ENCODE measurements at places on chromosomes 11 and 22.

DNA sequence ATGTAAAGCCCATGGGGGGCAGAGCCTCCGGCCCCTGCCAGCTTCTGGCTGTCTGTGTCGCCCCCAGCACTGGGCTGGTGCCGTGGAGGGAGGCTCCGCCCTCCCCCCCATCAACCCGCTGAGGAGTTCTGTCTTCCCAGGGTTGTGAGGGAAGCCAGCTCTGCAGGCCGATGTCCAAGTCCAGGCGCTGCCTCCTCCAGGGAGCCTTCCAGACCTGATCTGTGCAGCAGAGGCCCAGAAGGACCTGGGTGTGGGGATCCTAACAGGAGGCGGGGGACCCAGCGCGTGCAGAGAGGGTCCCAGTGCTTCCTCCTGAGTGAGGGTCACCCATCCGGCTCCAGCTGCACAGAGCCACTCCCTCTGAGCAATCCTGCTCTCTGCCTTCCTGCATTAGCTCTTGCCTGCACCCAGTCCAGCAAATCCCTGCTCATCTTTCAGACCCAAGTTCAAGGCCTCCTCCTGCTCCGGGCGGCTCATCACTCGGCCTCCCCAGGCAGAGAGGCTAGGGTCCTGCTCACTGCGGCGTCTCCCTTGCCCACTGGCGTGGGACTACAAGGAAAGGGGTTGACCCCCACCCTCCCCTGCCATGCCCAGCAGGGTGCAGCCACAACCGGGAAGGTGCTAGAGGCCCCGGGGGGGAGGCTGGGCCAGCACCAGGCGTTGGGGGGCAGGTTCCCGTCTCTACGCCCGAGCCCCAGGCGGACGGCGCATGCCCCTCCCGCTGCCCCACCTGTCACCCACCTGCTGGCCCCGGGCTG lies 16.4 kb downstream of the PRR33 start:
- no peak for DNase-seq

DNA sequence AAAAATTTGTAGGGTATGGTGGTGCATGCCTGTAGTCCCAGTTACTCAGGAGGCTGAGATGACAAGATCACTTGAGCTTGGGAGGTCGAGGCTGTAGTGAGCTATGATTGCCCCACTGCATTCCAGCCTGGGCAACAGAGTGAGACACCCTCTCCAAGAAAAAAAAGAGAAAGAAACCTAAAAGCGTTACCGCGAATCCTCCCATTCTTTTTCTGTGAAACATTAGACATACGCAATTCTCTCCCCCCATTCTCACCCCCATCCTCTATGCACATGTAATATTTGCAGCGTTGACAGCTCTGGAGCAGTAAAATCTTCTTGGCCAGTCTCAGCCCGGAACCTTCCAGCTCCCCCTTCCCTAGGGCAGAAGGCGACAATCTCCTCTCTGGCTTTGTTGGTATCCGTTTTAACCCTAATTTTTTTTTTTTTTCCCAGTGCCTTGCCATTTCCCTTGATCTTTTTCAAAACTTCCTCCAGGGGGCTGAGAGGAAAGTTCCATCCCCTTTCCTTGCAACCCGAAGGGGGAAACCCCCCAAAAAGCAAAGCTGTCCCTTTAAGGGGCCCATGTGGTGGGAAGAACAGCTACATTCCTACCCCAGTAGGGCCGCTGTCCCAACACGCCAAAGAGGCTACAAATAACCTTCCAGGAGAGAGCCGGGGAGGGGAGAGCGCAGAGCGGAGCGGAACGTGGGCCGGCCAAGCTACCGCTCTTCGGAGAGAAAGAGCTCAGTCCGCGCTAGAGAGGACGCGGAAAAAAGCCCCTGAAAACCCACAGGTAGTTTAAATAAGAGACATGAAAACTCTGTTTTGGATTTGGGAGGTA lies 1.9 kb downstream of the LRP4 start:
- DNase-seq: no peak

GRCh38 chr22:27896245-27896644 lies 22.8 kb downstream of the PITPNB start:
- no peak for DNase-seq

GRCh38 chr11:30000986-30001750 lies 15.7 kb downstream of the KCNA4 start:
- no peak for DNase-seq

GRCh38 chr11:75592715-75593114 lies 30.7 kb downstream of the SERPINH1 start:
- DNase-seq: no peak

DNA sequence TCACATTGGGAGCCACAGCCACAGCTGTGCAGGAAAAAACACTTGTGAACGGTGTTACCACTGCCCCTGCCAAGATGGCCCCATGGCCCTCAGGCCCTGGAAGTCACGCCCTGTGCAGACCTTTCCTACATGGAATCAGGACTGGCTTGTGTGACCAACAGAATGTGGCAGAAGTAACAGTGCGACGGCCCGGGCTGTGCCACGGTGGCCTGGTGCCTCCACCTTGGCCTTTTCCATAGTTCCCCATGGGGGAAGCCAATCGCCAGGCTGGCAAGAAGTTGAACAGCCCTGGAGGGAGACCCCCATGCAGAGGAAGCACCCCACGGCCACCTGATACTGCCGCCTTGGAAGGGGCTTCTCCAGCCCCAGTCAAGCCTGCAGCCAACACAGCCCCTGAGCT lies 48.0 kb downstream of the DHCR7 start:
- DNase-seq: no peak

- peak; percentile 79 for DNase-seq
Measured at GRCh38 chr22:19447330-19448075, at the start of gene C22orf39. C22orf39 (minus strand) TSS chr22:19447711; CDS start chr22:19447688, 23 bp downstream.

DNA sequence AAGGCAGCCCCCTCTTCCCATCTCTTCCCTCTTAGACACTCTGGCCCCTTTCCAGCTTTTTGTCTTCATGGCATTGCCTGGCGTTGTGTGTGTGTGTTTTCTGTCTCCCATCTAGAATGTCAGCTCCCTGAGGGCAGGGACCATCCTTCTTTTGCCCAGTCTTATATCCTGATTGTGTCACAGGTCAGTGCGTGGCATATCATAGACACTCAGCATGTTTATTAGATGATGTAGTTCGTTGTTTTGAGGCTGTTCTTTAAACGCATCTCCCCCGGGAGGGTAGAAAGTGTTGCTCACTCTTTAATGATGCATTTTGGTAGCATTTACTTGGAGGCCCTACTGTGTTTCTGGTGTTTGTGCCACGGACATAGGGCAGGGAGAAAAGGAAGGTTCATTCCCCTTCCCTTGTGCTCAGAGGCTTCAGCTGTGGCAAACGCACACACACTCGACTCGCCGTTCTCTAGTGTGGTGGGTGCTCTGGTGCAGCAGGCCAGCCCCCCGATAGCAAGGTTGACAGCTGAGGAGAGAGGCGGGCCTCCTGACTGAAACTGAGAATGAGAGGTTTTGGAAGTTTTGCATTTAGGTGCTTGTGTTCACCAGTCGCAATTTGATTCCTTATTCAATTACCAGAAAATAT lies 60.2 kb downstream of the TNRC6B start:
- DNase-seq: no peak

All from CMK (cell line).